ENCODE measurements at places on chromosomes 3 and 15. TPM values are rescaled to one million over a fixed set of nuclear protein-coding genes. Genes with fewer than 3 reads are reported as not detected.

GRCh38 chr3:69370901-69371301 lies 15.0 kb downstream of the FRMD4B start:
- no peaks in the 10 kb centered on the region for H3K27me3 ChIP-seq
- no peak overlapping the region for H3K27ac ChIP-seq
- no peaks in the 10 kb centered on the region for H3K4me1 ChIP-seq
- H3K36me3 ChIP-seq, result no peaks in the 10 kb centered on the region

GRCh38 chr15:81253846-81254245 lies 57.2 kb downstream of the IL16 start:
- H3K4me1 ChIP-seq, result no peaks in the 10 kb centered on the region
- H3K27ac ChIP-seq, result no peak overlapping the region
- no peaks in the 10 kb centered on the region for H3K36me3 ChIP-seq
- H3K27me3 ChIP-seq, result no peaks in the 10 kb centered on the region

Gene GADL1
- 0.18 TPM for total RNA-seq

DNA sequence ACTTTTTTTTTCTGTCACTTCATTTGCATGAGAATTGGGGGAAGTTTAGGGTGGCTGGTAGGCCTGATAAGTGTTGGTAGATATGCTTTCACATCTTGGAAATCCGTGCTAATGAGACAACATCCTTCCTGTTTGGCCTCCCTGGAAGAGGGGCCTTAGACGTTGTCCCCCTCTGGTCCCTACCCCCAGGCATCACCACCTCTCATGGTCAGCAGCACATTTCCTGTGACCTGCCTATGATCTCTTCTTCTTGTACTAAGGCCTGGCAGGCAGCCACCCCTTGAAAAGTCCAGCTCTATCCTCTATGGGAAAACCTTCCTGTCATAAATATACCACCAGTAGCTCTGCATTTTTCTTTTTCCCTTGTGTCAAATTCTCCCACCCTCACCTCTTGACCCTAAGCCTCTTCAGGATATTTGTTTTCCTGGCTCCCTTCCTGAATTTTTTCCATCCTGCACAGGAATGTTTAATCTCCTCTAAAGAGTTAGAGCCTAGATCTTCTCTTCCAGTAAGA lies 107.8 kb downstream of the SNRK start:
- H3K4me3 ChIP-seq, result no peak overlapping the region
- H3K4me1 ChIP-seq, result peaks cover 6% of the 10 kb centered on the region
- no peak for DNase-seq

GRCh38 chr3:147404800-147405230 lies 1.5 kb downstream of the ZIC4 start:
- peak overlapping the region; percentile 56 for H3K4me3 ChIP-seq
- peaks cover 86% of the 10 kb centered on the region for H3K4me1 ChIP-seq
- peaks cover 100% of the 10 kb centered on the region for H3K27me3 ChIP-seq
- H3K36me3 ChIP-seq, result no peaks in the 10 kb centered on the region
- DNase-seq, result peak; percentile 35

DNA sequence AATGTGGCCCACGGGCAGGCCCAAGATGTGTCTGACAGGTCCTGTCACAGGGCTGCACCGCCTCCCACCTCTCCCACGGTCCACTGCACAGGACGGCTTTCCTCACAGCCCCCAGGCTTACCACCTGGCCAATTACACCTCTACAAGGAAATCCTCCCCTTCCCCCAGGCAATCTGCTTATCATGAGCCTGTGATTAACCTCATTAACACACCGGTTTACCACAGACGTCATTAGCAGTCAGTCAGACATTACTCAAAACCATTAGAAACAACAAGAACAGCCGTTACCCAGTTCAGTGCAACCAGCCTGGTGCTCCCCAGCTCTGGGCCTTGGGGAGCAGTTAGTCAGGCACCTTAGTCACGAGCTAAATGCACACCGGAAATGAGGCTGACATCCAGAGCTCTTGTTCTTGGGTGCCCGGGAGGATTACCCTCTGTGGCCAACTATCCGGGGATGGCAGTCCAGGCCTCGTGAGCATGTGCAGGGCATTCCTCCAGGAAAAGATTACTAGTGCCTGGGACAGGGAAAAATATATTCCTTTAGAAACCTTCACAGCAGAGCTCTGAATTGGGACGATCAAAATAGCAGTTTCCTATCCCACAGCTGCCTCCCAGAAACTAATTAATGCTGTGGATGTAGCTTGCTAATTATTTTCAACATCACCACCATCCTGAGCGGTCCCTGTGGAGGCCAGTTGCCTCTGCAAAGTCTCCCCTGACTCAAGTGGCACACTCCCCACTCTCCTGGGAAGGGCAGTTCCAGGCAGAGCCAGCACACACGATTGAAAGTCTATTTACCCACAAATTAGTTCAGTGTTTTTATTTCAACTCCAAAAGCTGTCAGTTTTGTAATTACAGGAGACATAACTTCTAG lies 117.4 kb upstream of the ZBED2 start:
- H3K36me3 ChIP-seq, result no peaks in the 10 kb centered on the region
- H3K27ac ChIP-seq, result no peak overlapping the region
- H3K4me1 ChIP-seq, result peaks cover 12% of the 10 kb centered on the region
- H3K27me3 ChIP-seq, result no peaks in the 10 kb centered on the region

GRCh38 chr3:41106691-41107090 lies 92.6 kb upstream of the CTNNB1 start:
- H3K36me3 ChIP-seq, result no peaks in the 10 kb centered on the region
- no peak overlapping the region for H3K27ac ChIP-seq
- DNase-seq, result no peak

DNA sequence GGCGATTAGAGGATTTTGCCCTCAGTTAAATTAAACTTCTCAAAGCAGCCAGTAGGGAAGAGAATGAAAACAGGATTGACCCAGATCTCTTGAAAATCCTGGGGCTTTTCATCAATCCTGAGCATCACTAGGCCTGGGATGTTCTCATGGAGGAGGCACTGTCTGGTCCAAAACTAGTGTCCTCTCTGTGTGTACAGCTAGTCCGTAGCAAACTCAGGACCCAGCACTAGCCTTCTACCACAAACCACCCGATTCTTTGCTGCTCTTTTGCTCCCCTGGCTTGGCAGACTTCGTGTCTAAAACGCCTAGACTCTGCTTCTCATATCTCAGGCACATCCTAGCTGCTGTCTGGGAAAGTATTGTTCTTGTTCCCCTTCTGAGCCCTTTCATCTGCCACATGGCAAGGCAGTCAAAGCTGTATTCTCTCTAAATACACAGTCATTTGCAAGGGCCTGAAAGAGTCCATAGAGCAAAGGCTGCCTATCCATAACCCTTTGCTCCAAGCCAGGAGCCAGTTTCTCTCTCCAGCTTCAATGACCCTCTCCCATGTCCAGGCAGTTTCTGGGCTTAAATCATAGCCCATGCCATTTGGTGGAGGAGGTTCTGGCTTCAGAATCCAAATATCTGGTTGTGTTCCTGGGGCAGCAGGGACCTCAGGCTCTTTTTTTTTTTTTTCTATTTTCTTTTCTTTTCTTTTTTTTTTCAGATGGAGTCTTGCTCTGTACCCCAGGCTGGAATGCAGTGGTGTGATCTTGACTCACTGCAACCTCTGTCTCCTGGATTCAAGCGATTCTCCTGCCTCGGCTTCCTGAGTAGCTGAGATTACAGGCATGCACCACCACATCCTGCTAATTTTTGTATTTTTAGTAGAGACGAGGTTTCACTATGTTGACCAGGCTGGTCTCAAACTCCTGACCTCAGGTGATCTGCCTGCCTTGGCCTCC lies 52.4 kb downstream of the CDC25A start:
- no peak for DNase-seq
- H3K4me1 ChIP-seq, result peaks cover 5% of the 10 kb centered on the region
- no peaks in the 10 kb centered on the region for H3K36me3 ChIP-seq
- no peak overlapping the region for H3K4me3 ChIP-seq
- H3K27me3 ChIP-seq, result no peaks in the 10 kb centered on the region

DNA sequence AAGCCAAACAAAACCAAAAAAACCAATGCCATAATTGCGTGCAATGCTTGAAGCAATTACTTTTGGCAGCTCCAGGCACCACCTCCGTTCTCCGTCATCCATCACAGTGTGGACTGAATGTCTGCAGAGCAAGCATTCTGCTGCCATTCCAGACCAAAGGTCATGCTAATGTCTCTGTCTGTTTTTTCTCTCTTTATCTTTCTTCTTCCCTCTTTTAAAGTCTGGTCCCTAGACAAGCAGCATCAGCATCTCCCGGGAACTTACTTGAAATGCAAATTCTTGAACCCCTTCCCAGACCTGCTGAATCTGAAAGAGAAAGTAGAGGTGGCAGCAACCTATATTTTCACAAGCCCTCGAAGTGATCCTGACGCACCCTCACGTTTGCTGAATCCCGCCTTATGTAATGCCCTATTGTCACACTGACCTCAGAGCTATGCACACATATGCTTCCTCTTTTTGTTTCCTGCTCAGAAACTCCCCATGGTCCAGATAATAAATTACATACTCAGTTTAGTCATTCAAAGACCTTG lies 297.3 kb upstream of the PROK2 start:
- H3K36me3 ChIP-seq, result peaks cover 7% of the 10 kb centered on the region
- no peak overlapping the region for H3K4me3 ChIP-seq

Gene FOXL2NB
- 5.1 TPM for total RNA-seq

GRCh38 chr15:55289011-55289745 lies 435 bp downstream of the RAB27A start:
- peak overlapping the region; percentile 75 for H3K4me3 ChIP-seq
- H3K27ac ChIP-seq, result no peak overlapping the region
- DNase-seq, result peak; percentile 39
- H3K4me1 ChIP-seq, result peaks cover 16% of the 10 kb centered on the region

- no peaks in the 10 kb centered on the region for H3K36me3 ChIP-seq
- no peak overlapping the region for H3K4me3 ChIP-seq
- H3K27ac ChIP-seq, result no peak overlapping the region
- no peaks in the 10 kb centered on the region for H3K27me3 ChIP-seq
- no peak for DNase-seq
These were observed 59.1 kb downstream of the FBLN2 start for GRCh38 chr3:13607821-13608597.

DNA sequence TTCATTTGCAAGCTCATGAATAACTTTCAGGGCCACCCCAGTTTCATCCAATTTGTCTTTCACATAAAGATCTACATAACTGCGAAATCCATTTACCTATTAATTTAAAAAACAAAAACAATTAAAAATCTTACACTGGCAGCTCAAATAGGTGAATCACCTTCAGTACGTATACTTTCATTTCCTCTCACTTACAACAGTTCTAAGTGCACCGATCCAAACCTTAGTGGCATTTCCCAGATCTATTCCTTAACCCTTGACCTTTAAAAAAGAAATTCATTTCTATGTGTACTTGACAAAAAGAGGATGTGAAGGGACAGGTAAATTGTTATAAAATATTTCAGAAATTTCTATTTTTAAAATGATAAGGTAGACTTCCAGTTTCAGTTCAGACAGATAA lies 30.8 kb downstream of the TOP2B start:
- 0 out of 2 replicates have a peak overlapping the region, but pooled peaks have one; percentile 18 for H3K27ac ChIP-seq
- peaks cover 43% of the 10 kb centered on the region for H3K36me3 ChIP-seq
- H3K27me3 ChIP-seq, result no peaks in the 10 kb centered on the region
- H3K4me1 ChIP-seq, result peaks cover 16% of the 10 kb centered on the region
- no peak overlapping the region for H3K4me3 ChIP-seq

Gene SCG5
- 14.2 TPM for total RNA-seq

GRCh38 chr3:123536153-123536895 lies 48.5 kb downstream of the HACD2 start:
- no peak overlapping the region for H3K4me3 ChIP-seq
- H3K27ac ChIP-seq, result no peak overlapping the region
- no peak for DNase-seq

Gene FBXL2
- 2.9 TPM for total RNA-seq

GRCh38 chr15:40958723-40959122 lies 5.5 kb downstream of the CHAC1 start:
- H3K4me1 ChIP-seq, result peaks cover 39% of the 10 kb centered on the region
- peaks cover 10% of the 10 kb centered on the region for H3K36me3 ChIP-seq
- DNase-seq, result no peak
- no peaks in the 10 kb centered on the region for H3K27me3 ChIP-seq

GRCh38 chr3:23762214-23762613 lies 43.5 kb upstream of the UBE2E1 start:
- no peak overlapping the region for H3K4me3 ChIP-seq
- DNase-seq, result no peak
- H3K27me3 ChIP-seq, result no peaks in the 10 kb centered on the region

- no peak for DNase-seq
- H3K36me3 ChIP-seq, result no peaks in the 10 kb centered on the region
- H3K27ac ChIP-seq, result peak overlapping the region; percentile 5
- no peak overlapping the region for H3K4me3 ChIP-seq
These were observed 12.1 kb downstream of the ZDHHC19 start for GRCh38 chr3:196198771-196199753.

Gene ZPLD1
- total RNA-seq, result not detected

Gene TMEM40
- not detected for total RNA-seq

DNA sequence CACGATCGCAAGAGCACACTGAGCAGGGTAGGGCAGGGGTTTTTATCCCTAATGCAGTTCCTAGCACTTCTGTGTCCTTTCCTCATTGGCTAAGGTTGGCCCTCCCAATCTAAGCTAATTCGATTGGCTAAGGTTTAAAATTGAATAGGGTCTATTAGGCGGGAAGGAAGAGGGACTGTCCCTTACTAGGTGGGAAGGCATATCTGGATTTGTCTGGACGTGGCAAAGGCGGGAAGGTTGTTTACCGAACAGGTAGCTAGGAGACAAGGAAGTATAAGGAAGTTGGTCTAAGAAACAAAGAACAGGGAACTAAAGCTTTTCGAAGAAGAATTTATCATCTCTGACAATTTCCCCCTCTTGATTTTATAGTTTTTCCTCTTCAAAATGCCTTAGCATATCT lies 24.8 kb upstream of the ATG7 start:
- no peaks in the 10 kb centered on the region for H3K36me3 ChIP-seq
- H3K4me3 ChIP-seq, result no peak overlapping the region
- H3K27ac ChIP-seq, result no peak overlapping the region
- H3K27me3 ChIP-seq, result peaks cover 6% of the 10 kb centered on the region
- H3K4me1 ChIP-seq, result no peaks in the 10 kb centered on the region

Gene BBX
- 45.0 TPM for total RNA-seq

GRCh38 chr3:31345581-31345980 lies 187.1 kb upstream of the STT3B start:
- no peak for DNase-seq
- peaks cover 9% of the 10 kb centered on the region for H3K36me3 ChIP-seq
- 0 out of 2 replicates have a peak overlapping the region, but pooled peaks have one; percentile 20 for H3K27ac ChIP-seq
- no peaks in the 10 kb centered on the region for H3K27me3 ChIP-seq
- H3K4me3 ChIP-seq, result no peak overlapping the region

GRCh38 chr3:52315006-52315405 lies 1.1 kb upstream of the DNAH1 start:
- H3K4me3 ChIP-seq, result no peak overlapping the region
- no peak overlapping the region for H3K27ac ChIP-seq
- no peak for DNase-seq
- peaks cover 6% of the 10 kb centered on the region for H3K4me1 ChIP-seq
- H3K36me3 ChIP-seq, result no peaks in the 10 kb centered on the region
- H3K27me3 ChIP-seq, result peaks cover 27% of the 10 kb centered on the region

Gene TMEM41A
- total RNA-seq, result 15.7 TPM

All from WTC11 (cell line).